Globus pallidus (tissue), 1 donor: ENCODE measurements at places on chromosomes 7 and 10.

GRCh38 chr7:134480202-134480601 lies 21.3 kb upstream of the AKR1B1 start:
- DNase-seq = no peak

DNA sequence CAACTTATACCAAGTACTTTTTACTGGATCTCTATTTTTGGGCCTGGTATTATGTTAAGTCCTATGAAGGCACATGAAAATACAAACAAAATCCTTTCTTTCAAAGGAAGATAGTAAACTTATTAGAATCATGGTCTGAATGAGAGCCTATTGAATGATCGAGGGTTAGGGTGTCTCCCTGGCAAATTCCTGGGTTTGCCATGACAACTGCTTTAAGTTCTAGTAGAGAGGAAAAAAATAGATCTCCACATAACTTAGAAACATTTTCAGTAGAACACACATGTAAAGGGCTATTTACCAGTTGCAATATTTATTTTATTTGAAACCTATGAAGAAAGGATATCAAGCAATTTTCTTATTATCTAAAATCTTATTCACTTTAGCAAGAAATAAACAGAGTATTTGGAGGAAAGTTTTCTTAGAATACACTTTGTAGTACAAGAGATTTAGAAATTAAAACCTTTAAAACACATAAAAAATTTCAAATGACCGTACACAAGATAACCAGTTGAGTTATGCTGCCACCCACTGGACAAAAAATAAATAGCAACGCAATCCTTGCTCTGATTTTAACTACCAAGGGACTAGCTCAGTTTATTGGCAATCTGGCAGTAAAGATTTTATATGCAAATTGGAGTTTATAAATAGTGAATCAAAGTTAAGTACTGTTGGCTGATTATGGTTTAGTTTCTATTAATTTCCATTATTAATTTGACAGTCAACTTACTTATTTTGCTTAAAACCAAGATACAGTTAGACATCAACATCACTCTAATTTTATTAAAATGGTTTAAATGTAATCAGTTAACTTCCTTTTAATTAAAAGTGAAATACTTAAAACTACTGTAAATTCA lies 33.9 kb downstream of the CACUL1 start:
- DNase-seq = peak; percentile 56

DNA sequence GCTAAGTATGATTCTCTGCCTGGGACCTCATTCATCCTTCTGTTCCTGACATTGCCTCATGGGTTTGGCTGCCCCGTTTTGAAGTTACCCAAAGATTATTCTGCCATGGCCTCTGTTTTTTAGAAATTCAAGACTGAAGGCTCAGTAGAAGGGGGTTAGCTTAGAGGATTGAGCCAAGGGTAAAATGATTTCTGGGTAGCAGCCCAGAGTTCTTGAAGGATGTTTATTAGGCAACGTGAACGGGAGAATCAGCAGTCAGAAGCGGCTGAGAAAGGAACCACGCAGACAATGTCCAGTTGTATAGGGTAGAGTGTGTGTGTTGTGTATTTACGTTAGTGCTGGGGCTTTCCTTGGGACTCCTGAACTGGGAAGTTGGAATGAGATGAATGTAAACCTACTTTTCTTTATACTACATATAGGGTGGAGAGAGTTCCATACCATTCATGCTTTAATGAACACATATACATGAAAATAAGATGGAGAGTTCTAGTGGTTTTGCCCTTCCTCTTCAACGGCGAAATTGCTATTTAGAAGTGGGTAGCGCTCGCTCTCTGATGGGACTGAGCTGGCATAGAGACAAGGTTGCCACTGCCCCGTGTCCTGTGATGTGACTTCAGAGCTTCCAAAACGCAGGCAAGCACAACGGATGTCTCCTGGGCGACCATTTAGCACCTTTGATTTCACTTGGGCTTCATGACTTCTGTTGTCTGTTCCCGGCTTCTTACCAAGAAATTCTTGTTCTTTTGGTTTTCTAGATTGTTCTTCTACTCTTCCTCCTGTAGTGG lies 35.0 kb upstream of the IL15RA start:
- no peak for DNase-seq

DNA sequence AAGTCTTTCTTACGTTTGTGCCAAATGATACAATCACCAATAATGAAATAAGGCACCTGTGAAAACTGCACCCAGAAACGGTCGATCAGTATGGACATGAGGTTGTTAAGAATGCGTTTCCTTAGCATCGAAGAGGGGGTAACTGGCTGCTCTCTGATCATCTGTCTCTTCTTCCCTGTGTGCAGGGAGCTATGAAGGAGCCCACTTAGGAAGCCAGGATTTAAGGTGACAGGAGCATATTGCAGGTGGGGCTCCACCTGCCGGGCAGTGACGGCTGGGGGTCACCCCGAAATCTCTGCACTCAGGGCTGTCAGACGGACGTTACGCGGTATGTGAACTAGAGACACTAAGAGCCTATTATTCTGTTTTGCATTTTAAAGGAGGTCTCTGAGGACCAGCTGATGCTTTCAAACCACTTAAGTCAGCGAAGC lies 64.5 kb downstream of the CARD11 start:
- DNase-seq = no peak

DNA sequence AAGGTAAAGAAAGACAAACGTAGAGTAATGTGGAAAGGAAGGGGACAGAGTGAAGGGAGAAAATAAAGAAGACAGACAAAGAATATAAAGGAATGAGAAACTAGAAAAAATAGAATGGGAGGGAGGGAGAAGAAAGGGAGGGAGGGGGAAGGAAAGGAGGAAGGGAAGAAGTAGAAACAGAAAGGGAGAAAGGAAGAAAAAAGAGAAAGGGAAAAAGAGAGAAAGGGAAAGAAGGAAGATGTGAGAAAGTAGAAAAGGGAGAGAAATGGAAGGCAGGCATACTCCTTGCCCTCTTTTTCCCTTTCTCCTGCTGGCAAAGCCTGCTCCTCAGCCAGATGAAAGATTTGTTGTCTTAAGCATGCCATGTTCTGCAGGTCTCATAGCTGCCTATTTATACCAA lies 1137.8 kb upstream of the C7orf33 start:
- no peak for DNase-seq

DNA sequence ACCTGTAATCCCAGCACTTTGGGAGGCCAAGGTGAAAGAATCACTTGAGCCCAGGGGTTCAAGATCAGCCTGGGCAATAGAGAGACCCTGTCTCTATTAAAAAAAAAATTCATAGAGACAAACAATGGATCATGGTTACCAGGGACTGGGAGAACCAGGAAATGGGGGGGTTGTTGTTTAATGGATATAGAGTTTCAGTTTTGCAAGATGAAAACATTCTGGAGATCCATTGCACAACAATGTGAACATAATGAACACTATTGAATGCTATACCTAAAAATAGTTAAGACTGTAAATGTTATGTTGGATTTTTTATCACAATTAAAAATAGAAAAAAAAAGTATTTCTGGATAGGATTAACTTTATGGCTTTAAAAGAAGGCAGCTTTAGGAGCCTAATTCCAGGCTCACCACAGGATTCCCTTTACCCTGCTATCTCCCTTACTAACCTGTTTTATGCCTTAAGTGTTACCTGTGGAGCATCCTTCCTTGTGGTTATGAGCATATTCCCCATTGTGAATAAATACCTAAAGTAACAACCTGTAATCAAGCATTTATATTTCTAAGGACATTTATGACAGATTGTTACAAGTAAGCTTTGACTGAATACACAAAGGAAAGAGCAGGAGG lies 45.1 kb upstream of the SGCE start:
- DNase-seq = no peak

GRCh38 chr10:75100764-75101291 lies 10.6 kb upstream of the SAMD8 start:
- DNase-seq = no peak

GRCh38 chr10:11691319-11691755 lies 50.8 kb upstream of the ECHDC3 start:
- DNase-seq = no peak

DNA sequence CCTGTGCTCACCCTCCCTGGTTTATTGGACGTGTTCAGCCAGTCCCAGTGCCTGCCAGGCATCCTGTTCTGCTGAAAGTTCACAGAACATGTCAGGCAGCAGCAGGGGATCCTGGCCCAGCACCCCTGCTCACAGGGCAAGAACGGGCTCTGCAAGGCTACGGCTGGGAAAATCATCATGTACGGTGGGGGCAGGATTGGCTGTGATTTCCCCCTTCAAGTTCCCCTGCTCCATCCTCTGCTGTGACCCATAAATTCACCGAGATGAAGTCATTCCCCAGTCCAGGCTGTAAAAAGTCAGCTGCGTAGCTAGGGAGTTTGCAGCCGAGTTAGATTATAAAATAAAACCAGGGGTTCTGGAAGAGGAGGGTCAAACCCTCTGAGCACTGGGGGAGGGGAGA lies 484.1 kb upstream of the ZMIZ1 start:
- DNase-seq = no peak

DNA sequence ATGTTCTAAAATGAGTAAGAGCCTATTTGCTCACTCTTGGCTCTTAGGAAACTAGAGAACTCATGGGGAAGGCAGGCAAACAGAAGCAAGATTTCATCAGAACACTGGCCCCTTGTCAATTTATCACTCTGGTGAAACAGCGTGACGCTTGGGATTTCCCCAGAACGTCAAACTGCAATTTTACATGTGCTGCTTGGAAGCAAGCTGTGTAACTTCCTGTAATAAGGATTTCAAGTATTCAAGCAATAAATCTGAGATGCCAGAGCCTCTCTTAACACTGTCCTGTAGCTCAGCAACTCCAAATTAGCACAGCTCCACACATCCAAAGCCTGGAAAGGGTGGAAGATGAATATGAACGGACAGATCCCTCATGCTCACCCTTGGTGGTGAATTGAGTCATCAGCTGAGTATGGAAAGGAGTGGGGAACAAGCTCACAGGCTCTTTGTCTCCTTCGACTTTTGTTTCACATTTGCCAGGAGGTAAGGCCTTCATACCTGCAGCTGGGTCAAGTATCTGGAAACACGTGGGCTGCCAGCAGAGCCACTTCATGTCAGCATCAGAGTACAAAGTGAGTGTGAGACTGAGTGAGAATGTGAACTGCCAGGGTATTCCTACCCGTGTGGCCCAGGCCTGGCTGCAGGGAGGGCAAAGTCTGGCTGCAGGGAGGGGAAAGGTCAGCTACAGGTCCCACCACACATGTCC lies 140.4 kb upstream of the NAMPT start:
- peak; percentile 42 for DNase-seq

DNA sequence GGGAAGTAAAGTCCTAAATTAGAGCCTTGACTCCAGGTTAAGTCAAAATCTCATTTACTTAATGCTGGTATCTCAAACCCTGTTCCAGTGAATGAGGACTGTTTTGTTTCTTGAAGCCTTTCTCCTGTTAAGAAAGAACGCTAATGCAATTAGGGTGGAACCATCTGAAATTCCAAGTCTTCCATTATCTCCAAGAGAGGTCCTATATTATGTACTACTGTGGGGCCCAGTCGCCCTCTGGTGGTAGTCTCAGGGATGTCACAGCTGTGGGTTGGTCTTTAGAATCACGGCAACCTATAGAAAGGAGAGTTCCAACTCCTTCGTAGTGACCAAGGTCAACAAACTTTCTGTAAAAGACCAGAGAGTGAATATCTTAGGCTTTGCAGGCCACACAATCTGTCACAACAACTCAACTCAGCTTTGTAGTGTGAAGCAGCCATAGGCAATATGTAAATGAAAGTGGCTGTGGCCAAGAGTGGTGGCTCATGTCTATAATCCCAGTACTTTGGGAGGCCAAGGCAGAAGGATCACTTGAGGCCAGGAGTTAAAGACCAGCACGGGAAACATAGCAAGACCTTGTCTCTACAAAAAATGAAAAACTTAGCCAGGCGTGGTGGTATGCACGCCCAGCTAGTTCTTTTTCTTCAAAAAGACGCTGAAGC lies 9.3 kb downstream of the RPP38 start:
- peak; percentile 55 for DNase-seq

DNA sequence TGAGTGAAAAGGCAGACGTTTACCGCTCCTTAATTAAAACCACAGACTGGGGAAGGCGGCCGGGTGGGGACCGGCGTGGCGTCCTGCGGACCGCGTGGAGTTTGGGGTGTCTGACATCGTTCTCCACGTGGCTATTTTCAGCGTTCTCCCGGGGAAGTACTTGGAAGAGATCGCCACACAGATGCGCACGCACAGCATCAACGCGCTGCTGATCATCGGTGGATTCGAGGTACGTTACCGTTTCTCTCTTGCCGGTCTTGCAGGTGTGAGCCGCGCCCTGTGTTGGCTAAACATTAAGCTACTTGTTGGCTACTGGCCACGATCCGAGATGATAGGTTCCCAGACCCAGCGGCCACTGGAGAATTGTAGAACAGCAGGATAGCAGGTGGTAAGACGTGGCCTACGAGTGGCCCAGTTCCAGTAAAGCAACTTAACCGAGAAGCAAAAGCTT lies 51.3 kb downstream of the PFKP start:
- no peak for DNase-seq

DNA sequence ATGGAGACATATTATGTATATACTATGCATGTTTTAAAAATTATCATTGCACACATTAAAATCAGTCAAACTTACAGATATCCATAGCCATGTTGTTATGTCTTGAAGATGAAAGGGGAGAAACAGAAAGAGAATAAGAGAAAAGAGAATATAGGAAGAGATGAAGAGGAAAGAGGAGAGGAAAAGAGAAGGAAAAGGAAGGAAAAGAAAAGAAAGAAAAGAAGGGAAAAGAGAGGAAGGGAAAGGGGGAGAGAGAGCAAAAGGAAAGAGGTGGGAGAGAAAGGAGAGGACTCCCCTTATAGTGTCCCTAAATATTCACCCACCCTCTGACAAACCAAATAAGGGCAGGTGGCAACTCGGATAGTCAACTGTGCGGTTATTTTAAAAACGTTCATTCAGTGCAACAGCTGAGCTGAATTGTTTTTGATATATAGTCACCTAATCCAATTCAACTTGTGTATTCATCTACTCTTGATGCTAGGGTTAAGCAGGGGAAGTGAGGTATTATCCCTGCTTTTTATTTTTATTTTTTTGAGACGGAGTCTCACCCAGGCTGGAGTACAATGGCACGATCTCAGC lies 14.6 kb downstream of the SVIL start:
- no peak for DNase-seq

- DNase-seq = no peak
Measured at GRCh38 chr10:113485736-113486135, 67.1 kb upstream of the HABP2 start.

GRCh38 chr10:110764793-110765512 lies 106.8 kb upstream of the PDCD4 start:
- no peak for DNase-seq

- no peak for DNase-seq
Measured at GRCh38 chr7:46003161-46003560, 82.1 kb upstream of the IGFBP3 start.

- DNase-seq = no peak
Measured at GRCh38 chr10:101986624-101986971, 69.4 kb downstream of the ARMH3 start.

GRCh38 chr7:27091941-27092818 lies 3.6 kb downstream of the HOXA1 start:
- DNase-seq = no peak
